PC-9 (cell line): ENCODE measurements at places on chromosomes 13 and 19.
A peak's percentile ranks its signal among the peaks of the same experiment; 100 is the strongest.

- DNase-seq = no peak
Measured at GRCh38 chr13:46296115-46296822, 84.5 kb downstream of the LRRC63 start.

DNA sequence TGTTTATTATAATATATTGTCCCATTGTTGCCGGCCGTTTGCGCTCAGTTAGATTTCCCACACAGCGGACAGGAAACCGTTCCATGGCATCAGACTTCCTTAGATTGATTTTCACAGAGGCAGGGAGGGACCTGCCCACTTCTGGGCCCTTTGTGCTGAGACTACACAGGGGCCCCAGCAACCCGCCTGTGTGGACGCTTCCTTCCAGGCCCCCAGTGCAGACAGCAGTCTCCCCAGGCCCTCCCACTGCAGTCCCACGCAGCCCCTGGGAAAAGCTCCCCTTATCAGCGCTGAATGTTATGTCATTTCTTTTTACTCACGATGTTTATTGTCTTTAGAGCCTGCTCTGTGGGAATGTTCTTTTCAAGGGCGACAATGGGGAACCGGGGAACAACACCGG is 351.7 kb upstream of the ARGLU1 start:
- no peak for DNase-seq

DNA sequence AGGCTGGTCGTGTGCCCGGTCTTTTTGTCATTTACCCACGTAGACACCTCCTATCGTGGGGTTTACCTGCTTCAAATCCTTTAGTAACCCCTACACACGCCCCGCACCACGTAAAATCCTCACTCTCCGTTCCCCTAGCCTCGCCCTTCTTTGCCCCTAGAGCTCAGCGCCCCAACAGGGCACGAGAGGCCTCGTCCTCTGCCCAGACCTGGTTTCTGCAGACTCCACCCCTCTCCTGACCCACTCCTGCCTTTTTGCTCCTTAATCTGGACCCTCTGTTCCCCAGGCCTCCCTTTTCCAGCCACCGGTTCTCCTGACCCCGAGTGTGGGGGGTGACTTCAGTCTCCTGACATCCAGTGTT is 412 bp downstream of the ZNF528 start:
- no peak for DNase-seq

DNA sequence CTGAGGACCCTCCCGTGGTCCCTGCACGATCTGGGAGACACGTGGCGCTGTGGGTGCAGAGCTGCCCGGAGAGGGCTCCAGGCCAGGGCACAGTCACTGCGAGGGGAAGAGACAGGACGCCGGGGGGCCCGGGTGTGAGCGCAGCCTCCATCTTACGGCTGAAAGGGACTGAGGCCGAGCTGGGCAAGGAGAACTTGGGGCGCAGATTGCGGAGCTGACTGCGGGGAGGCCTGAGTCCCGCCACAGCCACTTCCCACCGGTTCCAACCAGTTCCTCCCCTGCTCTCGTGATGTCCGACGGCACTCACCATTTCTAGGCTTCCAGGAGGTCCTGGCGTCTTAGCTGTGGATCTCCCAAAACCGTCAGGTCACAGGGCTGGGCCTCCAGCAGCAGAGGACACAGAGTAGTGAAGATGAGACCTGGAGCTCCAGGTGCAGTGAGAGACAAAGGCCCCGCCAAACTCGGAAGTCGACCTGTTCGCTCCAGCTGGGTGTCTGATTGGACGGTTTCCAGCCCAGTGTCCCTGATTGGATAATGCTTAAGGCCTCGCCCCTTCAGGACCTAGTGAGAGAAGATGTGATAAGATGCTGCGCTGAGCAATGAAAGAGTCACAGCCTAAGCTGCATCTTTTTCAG is 4.8 kb upstream of the ZNF253 start:
- no peak for DNase-seq

DNA sequence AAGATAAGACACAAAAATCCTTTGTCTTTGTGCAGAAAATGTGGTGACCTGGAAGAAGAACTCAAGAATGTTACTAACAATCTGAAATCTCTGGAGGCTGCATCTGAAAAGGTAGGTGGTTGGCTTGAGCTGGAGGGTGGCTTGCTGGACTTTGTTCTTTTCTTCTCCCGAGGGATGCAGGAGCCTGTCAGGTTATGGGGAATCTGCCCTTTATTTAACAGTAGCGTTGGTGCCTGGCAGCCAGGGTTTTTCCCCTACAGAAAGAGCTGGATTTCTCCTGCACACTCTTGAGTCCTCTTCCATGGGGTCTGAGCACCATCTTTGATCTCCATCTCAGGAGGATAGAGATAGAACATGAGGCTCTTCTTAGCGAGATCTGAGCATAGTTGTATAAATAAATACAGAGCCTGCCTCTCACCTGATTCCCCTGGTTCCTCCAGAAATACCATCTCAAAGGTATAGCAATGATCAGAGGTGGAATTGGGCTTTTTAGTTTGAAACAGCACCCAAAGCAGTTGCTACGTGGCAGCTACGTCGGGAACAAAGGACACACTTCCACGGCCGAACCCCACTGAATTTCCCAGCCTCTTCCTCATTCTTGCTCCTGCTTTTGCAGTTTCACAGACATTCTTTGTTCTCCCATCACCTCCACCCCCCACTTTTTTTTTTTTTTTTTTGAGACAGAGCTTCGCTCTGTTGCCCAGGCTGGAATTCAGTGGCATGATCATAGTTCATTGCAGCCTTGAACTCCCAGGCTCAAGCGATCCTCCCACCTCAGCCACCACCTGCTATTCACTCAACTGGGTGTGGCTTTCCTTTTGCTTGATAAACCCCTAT is 12.9 kb downstream of the TPM4 start:
- DNase-seq = no peak

DNA sequence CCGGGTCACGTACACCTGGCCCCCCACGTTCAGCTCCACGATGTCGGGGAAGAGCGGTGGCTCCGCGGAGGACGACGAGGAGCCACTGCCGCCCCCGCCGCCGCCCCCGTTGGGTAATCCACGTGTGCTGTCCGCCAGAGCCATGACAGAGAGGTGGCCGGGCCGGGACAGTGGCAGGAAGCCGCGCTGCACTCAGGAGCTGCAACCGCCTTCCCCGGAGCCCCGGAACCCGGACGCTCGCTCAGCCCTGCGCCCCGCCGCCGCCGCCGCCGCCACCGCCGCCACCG is 257 bp downstream of the KCTD12 start:
- no peak for DNase-seq

DNA sequence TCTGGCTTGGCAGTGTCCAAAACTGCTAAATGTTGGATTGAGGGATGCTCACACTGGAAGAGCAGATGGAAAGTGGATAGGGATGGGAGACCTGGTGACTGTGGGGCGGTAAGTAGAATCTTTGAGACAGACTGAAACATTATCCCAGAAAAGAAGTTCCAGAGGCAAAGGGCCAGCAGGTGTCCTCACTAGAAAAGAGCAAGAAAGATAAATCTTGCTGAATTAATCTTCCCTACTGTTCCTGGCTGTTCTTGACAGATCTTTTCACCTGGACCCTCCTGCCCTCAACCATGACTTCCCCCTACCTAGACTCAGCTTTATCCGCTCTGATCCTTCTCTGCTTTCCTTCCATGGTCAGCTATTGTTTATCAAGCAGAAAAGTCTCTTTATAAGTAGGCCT is 35.0 kb upstream of the FRY start:
- DNase-seq = no peak

GRCh38 chr19:12828494-12828893 is 5.9 kb downstream of the RTBDN start:
- DNase-seq = peak; percentile 58

DNA sequence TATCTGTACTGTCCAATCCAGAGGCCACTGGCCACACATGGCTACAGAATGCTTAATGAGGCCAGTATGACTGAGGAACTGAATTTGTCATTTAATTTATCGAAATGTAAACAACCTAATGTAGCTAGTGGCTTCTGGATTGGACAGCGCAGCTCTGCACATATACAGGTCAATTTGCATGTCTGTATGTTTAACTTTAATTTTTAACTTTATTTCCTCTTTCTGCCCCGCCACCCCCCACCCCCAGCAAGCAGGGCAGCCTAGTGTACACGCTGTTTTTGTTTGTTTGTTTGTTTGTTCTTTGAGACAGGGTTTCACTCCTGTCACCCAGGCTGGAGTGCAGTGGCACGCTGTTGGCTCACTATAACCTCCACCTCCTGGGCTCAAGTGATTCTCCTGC is 15.5 kb downstream of the ZSWIM9 start:
- DNase-seq = no peak

GRCh38 chr13:46720189-46720588 is 76.8 kb downstream of the ESD start:
- DNase-seq = no peak

GRCh38 chr13:77523834-77524728 is 11.4 kb upstream of the SCEL start:
- DNase-seq = peak; percentile 92

GRCh38 chr13:68644611-68645010 is 1414.5 kb upstream of the PCDH9 start:
- DNase-seq = no peak
